ENCODE measurements at places on chromosomes 1 and 21.

- no peak for DNase-seq
Observed at GRCh38 chr1:197311081-197311480, 43.0 kb downstream of the CRB1 start.

GRCh38 chr1:230160957-230161771 lies 94.1 kb downstream of the GALNT2 start:
- DNase-seq, result no peak

GRCh38 chr1:67485046-67485811 lies 55.0 kb upstream of the SERBP1 start:
- no peak for DNase-seq

GRCh38 chr1:115118611-115119010 lies 29.3 kb upstream of the TSPAN2 start:
- no peak for DNase-seq

GRCh38 chr1:70195342-70195741 lies 10.0 kb downstream of the LRRC40 start:
- DNase-seq, result no peak

- DNase-seq, result no peak
Observed at GRCh38 chr1:113041569-113042284, 31.3 kb upstream of the LRIG2 start.

DNA sequence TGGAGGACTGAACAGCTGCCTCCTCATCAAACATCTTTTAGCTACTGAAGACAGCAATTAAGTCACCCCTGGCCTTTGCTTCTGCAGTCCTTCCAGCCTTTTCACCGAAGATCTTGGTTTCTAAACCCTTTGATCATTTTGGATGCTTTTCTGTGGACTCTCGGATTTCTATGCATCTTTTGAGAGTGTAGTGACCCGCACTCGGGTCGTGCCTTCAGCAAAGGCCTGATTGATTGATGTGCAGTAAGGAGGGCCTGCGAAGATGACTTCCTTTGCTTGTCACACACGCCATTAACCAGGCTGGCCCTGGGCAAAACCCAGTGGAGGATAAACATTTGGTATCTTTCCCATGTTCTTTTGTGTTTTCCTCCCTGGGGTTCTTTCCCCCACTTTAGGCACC lies 157.5 kb upstream of the CD34 start:
- DNase-seq, result no peak

Measured in HS-5 (cell line).